Activated naive CD8-positive, alpha-beta T cell treated with anti-CD3 and anti-CD28 coated beads for 36 hours (primary cell): ENCODE measurements at places on chromosomes 4 and X. TPM values are rescaled to one million over a fixed set of nuclear protein-coding genes. Genes with fewer than 3 reads are reported as not detected.
A peak's percentile ranks its signal among the peaks of the same experiment; 100 is the strongest.

CT47B1 gene
- not detected for total RNA-seq

DNA sequence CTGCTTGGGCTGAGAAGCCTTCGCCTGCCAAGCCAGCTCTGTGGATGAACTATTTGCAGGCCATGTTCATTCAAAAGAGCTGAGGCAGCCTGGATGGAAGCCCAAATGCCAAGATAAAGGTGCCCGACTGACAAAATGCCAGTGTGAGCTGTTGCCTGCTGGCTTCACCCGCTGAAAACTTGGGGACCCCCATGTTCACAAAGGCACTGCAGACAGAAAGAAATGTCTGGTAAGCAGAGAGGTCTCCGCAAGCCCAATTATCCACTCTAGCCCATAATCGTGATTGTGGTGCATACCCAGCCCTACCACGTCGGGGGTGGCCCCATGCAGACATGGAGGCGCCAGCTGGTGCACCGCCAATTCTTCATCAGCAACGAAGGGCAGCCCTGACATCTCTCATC is 13.0 kb upstream of the SMIM20 start:
- no peaks in the 10 kb centered on the region for H3K36me3 ChIP-seq
- no peaks in the 10 kb centered on the region for H3K4me1 ChIP-seq
- no peaks in the 10 kb centered on the region for H3K27me3 ChIP-seq
- H3K4me3 ChIP-seq = no peak overlapping the region
- H3K27ac ChIP-seq = no peak overlapping the region
- no peak for DNase-seq

DNA sequence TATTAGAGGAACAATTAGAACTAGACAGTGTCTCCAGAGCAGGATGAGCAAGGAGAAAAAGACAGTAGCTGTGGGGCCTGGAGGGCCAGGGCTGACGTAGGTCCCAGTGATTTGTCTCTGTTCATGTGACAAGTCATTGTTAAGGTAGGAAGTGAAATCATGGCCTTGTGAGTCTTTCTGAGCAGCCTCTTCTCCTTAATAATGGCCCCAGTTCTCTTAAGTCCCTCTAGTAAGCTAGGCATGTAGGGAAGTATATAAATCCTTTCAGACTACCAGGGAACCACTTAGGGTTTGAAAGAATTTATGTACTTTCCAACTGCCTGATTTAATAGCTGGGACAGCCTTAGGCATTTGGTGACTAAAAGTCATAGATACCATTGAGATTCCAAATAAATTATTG is 133.0 kb downstream of the KLHL8 start:
- H3K27ac ChIP-seq = no peak overlapping the region
- DNase-seq = no peak
- peaks cover 8% of the 10 kb centered on the region for H3K4me1 ChIP-seq
- H3K36me3 ChIP-seq = peaks cover 6% of the 10 kb centered on the region

- no peaks in the 10 kb centered on the region for H3K27me3 ChIP-seq
- H3K27ac ChIP-seq = no peak overlapping the region
- H3K36me3 ChIP-seq = peaks cover 3% of the 10 kb centered on the region
- peaks cover 2% of the 10 kb centered on the region for H3K4me1 ChIP-seq
- DNase-seq = no peak
Observed at GRCh38 chrX:110210417-110211139, 107.3 kb downstream of the AMMECR1 start.

DNA sequence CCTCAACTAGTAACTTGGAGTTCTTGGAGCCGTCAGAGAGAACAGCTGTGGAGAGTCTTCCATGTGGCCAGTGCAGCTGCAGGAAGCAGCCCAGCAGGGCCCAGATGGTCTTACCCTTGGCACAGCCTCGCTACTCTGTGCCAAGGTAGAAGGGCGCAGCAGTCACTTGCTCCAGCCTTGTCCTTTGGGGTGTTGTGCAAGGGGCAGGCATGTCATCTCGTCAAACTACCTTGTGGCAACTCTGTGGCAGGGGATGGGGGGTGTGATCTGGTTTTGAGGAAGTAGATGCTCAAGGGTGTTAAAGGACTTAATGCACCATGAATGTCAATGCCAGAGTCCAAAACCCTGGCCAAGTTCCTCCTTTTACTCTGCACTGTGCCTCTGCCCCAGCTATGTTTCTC is 34.2 kb upstream of the TBC1D14 start:
- H3K36me3 ChIP-seq = peaks cover 18% of the 10 kb centered on the region
- no peaks in the 10 kb centered on the region for H3K4me1 ChIP-seq
- no peak for DNase-seq
- H3K4me3 ChIP-seq = no peak overlapping the region

LIAS gene
- 46.3 TPM for total RNA-seq

- no peaks in the 10 kb centered on the region for H3K36me3 ChIP-seq
- H3K4me3 ChIP-seq = no peak overlapping the region
- DNase-seq = no peak
- H3K27ac ChIP-seq = no peak overlapping the region
Observed at GRCh38 chr4:54802336-54802735, 144.6 kb downstream of the KIT start.

CXCL3 gene
- not detected for total RNA-seq

DNA sequence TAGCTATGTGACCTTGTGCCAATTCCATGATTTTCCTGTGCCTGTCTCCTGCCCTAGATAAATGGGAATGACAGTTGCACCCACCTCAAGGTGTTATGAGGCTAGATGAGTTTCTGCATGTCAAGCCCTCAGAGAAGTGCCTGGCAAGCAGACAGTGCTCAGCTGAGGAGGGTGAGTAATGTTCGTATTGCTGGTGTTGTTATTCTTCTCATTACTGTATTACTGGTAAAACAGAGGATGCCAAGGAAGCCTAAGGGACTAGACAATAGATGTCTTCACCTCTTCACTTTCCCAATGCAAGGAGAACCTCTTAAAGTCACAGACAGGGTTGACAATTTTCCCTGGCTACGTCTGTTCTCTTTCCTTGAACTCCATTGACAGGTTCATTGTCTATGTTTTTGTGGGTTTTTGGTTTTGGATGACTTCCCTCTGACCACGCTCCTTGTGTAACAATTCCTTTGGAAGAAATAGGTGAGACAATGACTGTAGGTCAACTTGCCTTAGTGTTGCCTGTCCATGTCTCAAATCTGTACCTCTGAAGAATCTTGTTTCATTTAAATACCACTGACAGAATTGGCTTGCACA is 19.2 kb downstream of the ETDC start:
- no peak overlapping the region for H3K27ac ChIP-seq
- peaks cover 52% of the 10 kb centered on the region for H3K36me3 ChIP-seq

CRMP1 gene
- total RNA-seq = not detected

KANTR gene
- total RNA-seq = 6.4 TPM

DNA sequence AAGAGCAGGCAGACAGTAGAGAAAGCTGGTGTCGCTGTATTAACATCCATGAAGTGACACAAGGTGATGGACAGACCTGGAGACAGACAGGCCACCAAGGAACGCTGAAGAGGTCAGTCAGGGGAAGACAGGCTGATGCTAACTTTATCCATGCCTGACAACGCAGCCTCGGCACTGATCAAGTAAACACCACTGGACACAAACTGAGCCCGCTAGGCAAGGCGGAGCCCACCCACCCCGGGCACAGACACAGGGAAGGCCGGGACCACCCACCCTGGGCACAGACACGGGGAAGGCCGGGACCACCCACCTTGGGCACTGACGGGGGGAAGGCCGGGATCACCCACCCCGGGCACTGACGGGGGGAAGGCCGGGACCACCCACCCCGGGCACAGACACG is 18.8 kb downstream of the PPP2R3B start:
- peaks cover 17% of the 10 kb centered on the region for H3K27me3 ChIP-seq
- peaks cover 13% of the 10 kb centered on the region for H3K36me3 ChIP-seq
- H3K4me3 ChIP-seq = no peak overlapping the region
- no peak for DNase-seq
- no peak overlapping the region for H3K27ac ChIP-seq
- peaks cover 13% of the 10 kb centered on the region for H3K4me1 ChIP-seq

- peak; percentile 66 for DNase-seq
- H3K4me3 ChIP-seq = peak overlapping the region; percentile 85
- peak overlapping the region; percentile 97 for H3K27ac ChIP-seq
- H3K4me1 ChIP-seq = peaks cover 41% of the 10 kb centered on the region
Observed at GRCh38 chrX:53714580-53715345, 28.2 kb upstream of the HUWE1 start.

GRCh38 chrX:105458846-105459245 is 238.4 kb upstream of the TEX13A start:
- H3K27ac ChIP-seq = no peak overlapping the region
- H3K4me1 ChIP-seq = no peaks in the 10 kb centered on the region
- no peak for DNase-seq
- H3K36me3 ChIP-seq = no peaks in the 10 kb centered on the region

TMPRSS11A gene
- total RNA-seq = not detected

PUDP gene
- total RNA-seq = 22.0 TPM

MORF4L2 gene
- total RNA-seq = 249 TPM

- no peaks in the 10 kb centered on the region for H3K27me3 ChIP-seq
- H3K27ac ChIP-seq = no peak overlapping the region
- no peak overlapping the region for H3K4me3 ChIP-seq
- H3K36me3 ChIP-seq = no peaks in the 10 kb centered on the region
- no peaks in the 10 kb centered on the region for H3K4me1 ChIP-seq
Observed at GRCh38 chrX:123835661-123836371, 24.0 kb upstream of the XIAP start.
